ENCODE measurements at places on chromosomes 5 and 9.

DNA sequence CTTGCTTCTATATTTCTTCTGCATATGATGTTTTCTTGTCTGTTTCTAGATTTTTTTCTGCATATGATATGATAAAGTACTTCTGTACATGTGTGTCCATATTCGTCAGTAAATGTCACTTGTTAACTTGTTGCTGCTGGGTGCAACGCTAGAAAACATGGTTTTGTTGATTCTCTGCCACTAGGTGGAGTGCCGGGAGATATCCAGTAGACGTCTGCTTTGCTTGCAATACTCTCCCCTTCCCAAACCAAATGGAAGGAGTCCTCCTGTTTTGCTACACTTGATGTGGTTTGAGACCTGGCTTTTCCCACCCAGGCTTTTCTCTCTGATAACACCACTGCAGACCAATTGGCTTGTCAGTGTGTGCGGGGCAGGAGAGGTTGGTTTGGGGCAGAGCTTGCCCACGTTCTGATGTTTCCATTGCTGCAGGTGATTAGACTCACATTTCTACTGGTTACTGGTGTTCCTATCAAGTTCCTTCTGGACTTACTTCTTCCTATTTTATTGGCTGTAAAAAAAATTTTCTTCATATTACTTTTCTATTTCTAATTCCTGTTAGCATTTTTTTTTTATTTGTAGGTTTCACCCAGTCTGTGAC, 900.0 kb upstream of the CDH10 start:
- no peak for DNase-seq

DNA sequence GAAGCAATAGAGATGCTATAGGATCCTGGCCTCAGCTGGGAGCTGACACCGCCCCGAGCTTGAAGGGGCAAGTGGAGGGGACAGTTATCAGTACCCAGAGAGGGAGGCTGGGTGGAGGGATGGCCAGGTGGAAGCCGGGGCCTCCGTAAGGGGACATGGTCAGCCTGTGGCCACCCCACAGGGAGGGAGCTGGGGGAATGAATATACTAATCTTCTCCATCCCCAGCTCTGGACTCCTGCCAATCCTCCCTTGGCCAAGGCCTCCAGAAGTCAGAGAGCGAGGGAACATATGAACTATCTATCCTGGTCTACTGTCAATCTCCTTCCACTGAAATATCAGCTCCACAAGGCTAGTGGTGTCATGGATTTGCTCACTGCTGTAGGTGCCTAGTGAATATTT, 109.3 kb downstream of the BOD1 start:
- no peak for DNase-seq

DNA sequence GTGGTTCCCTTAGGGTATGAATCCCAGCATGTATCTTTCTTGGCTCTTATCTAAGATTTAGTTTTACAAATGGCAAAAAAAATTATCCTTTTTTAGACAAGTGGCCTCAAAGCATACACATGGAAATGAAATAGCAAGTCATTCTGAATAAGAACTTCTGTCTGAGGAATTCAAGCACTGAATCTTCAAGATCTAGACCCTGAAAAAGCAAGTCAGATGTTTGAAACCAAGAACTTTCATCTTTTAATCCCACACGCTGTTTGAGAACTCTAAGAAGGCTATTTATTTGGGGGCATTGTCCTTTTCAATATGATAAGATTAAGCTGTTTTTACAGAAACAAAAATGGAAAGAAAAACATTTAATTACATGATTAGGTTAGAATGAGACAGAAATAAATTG, 549.2 kb upstream of the CYLC2 start:
- no peak for DNase-seq

DNA sequence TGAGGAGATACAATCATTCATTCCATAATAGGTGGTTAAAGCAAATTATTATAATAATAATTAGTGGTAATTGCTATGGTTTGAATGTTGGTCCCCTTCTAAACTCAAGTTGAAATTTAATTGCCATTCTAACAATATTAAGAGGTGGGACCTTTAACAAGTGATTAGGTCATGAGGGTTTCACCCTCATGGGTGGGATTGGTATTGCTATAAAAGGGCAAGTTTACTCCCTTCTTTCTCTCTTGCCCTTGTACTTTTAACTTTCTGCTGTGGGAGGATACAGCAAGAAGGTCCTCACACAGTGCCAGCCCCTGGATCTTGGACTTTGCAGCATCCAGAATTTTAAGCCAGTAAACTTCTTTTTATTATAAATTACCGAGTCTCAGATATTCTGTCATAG, 101.9 kb upstream of the PARP8 start:
- no peak for DNase-seq

DNA sequence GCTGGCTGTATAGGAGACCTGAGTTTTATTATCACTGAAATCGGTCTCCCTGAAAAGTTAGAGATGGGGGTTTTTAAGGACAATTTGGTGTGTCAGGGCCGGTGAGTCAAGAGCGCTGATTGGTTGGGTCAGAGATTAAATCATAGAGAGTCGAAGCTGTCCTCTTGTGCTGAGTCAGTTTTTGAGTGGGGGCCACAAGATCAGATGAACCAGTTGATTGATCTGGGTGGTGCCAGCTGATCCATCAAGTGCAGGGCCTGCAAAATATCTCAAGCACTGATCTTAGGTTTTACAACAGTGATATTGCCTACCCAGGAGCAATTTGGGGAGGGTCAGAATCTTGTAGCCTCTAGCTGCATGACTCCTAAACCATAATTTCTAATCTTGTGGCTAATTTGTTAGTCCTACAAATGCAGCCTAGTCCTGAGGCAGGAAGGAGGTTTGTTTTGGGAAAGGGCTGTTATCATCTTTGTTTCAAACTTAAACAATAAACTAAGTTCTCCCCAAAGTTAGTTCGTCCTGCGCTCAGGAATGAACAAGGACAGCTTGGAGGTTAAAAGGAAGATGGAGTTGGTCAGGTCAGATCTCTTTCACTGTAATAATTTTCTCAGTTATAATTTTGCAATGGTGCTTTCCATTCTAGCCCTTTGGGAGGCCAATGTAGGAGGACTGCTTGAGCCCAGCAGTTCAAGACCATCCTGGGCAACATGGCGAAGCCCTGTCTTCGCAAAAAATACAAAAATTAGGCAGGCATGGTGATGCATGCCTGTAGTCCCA, 31.6 kb upstream of the RFK start:
- DNase-seq, result no peak

- no peak for DNase-seq
Observed at GRCh38 chr5:4513381-4513780, 626.7 kb upstream of the ADAMTS16 start.

DNA sequence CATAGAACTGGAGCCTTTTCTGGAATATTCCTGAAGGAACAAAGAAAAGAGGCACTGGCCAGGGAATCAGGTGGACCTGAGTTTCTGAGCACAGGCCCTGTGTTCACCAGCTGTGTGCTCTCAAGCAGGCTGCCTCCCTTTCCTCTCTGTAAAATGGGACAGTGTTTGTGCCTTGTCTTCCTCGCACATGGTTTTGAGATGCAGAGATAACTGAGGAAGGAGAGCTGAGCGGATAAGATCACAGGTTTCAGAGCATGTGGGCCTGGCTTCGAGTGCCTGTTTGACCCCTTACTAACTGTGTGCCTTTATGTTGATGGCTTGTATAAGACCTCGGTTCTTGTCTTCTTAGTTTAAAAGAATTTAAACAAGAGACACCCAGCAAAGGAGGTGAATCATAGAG, 46.2 kb upstream of the HAND1 start:
- DNase-seq, result no peak

DNA sequence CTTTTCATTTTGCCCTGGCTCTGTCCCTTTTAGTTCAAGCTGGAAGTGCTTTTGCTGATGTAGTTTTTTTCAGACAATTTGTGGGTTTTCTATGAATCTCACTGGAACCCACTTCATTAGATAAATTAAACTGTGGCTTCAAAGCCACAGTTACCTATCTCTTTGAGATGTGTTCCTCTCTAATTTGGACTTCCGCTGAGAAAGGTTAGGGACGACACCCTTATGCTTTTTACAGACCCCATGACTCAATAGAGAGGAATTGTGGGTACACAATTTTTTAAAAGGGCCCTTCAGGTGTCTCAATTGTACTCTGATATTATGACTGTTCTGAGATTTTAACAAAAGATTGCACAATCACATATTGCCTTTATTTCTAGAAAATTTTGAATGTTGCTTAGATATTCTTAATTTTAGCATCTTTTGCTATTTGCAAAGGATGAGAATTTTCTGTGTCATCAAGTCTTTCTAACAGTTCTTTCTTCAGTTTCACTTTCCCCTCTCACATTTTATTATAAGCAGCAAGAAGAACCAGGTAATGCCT, 110.6 kb downstream of the GADD45G start:
- no peak for DNase-seq

- no peak for DNase-seq
Observed at GRCh38 chr9:91253488-91253887, 108.2 kb downstream of the AUH start.

DNA sequence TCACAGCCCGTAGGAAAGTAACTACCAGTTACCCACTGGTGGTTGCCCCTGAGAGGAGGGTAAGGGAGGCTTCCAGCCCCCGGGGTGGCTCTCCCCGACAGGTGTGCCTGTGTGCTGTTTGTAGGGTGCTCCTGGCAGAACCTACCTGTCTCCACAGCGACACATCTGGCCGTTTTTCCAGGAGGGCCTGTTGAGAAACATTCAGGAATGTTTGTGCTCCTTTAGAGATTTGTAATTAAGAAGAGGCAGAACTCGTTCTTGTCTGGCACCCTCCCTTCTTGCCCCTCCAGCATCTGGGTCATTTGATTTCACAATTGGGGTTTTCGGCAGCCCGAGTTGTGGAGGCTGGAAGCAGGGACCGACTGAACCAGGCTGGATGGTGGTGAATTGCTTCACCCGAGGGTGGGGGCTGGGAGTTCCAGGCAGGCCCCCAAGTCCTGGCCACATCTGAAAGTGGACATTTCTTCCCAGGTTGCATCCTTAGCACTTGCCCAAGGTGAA, 74.2 kb downstream of the WWC1 start:
- DNase-seq, result no peak

DNA sequence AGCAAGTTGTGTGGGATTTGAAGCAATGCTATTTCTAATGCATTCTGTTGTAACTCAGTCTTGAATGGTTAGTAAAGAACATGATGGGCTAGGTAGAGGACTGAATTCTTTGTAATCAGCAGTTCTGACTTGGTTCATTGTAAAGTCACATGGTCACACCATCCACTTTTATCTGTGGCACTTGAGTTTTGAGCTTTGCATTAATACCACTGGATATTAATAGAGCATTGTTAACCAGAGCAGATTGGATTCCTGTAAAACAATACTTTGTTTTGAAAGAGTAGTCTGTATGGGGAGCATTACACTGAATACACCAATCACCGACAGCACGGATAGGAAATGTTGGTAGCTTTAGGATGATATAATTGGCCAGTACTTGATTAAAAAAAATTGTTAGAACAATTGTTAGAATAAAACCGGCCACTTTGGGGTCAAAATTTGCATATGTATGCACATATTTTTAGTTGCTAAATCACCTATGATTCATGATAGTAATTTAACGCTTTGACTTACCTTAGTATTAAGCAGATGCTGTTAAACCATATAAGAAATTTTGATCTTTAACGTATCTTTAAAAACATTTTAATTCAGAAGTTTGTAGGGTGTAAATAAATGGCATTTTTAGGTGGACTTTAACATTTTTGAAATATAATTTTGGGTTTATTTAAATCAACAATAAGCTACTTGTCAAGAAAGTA, 17.4 kb downstream of the SLC12A2 start:
- no peak for DNase-seq

DNA sequence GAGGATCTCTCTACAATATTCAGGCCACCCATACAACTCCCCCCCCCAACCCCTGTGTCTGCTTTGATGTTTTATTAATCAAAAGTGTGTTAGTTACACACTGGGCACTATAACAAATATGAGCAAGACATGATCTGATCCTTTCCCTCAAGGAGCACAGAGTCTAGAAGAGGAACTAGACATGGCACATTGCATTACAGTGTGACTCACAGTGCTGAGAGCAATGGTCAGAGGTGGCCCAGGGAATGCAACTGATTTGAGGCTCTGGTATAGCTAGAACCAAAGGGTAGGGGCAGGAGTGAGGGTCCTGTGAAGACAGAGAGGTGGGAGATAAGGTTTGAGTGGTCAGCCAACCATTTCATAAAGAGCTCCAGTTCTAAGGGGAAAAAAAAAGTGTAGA, 539.2 kb downstream of the ACTL7B start:
- DNase-seq, result no peak

- no peak for DNase-seq
Observed at GRCh38 chr5:172010278-172010677, 3.8 kb upstream of the FBXW11 start.

DNA sequence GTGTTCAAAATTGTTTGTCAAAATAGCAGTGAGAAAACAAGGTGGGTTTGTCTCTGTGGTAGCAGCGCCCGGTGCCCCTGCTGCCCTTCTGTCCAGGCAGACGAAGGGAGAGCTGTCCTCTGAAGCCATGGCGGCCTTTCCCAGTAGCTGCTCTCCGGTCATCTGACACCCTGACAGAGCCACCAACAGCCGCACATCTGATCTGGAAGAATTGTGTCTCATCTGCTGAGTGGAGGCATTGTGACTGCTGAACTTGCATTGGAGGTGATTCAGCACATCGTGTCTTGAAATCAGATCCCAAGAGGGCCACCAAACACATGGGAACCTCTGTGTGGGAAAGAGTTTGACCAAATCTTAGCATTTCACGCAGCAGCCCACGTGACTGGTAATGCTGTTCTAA, 337.6 kb upstream of the IRX1 start:
- no peak for DNase-seq

DNA sequence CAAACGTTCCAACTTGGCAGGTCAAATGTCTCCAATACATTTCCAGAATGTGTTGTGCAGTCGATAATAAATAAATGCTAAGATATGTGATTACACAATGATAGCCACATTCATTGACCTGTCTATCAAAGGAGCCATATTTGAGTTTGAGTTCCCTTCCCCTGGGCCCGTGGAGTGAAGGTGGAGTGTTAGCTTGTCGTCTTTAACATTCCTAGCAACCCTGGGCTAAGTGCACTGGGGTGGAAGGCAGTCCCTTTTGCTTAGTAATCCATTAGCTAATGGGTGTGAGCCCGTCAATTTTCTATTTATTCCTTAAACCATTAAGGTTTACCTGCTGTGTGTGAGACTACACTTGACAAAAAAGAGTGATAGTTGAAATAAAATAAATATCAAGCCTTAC, 415.2 kb downstream of the EBF1 start:
- no peak for DNase-seq

- DNase-seq, result no peak
Observed at GRCh38 chr5:97418462-97418861, 235.4 kb upstream of the RIOK2 start.

GRCh38 chr5:13704396-13704795, 240.1 kb downstream of the DNAH5 start:
- no peak for DNase-seq

DNA sequence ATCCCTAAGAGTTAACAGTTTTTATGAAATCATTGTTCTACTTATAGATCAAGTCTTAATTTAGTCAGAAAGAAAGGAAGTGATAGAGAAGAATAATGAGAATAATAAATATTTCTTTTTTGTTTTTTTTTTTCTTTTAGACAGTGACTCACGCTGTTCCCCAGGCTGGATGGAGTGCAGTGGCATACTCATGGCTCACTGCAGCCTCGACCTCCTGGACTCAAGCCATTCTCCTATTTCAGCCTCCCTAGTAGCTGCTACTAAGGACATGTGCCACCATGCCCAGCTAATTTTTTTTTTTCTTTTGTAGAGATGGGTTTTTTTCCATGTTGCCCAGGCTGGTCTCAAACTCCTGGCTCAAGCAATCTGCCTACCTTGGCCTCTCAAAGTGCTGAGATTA, 11.0 kb downstream of the IFNA21 start:
- DNase-seq, result no peak
